ENCODE measurements at places on chromosomes 4 and X. TPM values are rescaled to one million over a fixed set of nuclear protein-coding genes. Genes with fewer than 3 reads are reported as not detected.

DNA sequence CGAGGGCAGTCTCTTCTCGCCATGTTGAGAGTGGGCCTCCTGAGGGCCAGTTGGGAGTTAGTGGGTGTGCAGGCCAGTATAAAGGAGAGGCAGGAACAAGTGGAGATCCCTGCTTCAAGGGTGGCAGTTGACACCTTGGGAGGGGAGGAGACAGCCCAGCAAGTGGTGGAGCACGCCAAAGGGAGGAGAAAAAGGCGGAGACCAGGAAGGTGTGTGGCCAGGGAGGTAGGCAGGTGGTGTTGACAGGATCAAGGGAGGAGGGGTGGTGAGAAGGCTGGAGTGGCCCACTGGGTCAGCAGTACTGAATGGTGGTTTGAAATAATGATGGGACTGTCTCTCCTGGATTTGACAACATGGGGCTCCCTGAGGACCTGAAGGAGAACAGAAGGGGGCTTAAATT lies 32.6 kb downstream of the ZNF185 start:
- no peak for DNase-seq

- no peak for DNase-seq
Measured at GRCh38 chr4:6556263-6556662, 18.7 kb upstream of the MAN2B2 start.

- no peak for DNase-seq
Measured at GRCh38 chr4:72945719-72946336, 123.7 kb downstream of the COX18 start.

- DNase-seq: no peak
Measured at GRCh38 chrX:120570011-120570600, 9.3 kb upstream of the CUL4B start.

- DNase-seq: no peak
Measured at GRCh38 chr4:135418353-135418752, 1216.8 kb upstream of the PABPC4L start.

Gene EDA2R
- total RNA-seq: 1.8 TPM

DNA sequence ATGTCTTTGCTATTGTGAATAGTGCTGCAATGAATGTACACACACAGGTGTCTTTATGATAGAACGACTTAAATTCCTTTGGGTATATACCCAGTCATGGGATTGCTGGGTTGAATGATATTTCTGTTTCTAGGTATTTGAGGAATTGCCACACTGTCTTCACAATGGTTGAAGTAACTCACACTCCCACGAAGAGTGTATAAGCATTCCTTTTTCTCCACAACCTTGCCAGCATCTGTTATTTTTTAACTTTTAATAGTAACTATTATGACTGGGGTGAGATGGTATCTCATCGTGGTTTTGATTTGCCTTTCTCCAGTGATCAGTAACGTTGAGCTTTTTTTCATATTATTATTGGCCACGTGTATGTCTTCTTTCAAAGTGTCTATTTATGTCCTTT lies 17.6 kb upstream of the DCUN1D4 start:
- no peak for DNase-seq

Gene RGN
- total RNA-seq: 7.0 TPM

DNA sequence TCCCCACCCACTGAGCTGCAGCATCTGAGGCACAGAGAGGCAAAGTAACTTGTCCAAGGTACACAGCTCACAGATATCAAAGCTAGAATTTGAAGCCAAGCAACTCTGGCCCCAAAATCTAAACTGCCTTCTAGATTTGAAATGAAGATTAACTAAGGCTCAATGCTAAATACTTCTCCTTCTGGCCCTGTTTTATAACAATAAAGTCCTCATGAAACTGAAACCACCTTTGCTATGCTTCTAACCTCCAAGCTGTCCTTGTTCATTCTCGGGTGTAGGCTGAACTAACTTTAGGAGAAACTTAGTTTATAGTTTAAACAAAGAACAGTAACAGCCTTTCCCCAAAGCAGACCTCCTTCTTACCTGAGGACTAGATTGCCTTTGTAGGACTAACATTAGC lies 93.6 kb downstream of the DCTD start:
- no peak for DNase-seq

DNA sequence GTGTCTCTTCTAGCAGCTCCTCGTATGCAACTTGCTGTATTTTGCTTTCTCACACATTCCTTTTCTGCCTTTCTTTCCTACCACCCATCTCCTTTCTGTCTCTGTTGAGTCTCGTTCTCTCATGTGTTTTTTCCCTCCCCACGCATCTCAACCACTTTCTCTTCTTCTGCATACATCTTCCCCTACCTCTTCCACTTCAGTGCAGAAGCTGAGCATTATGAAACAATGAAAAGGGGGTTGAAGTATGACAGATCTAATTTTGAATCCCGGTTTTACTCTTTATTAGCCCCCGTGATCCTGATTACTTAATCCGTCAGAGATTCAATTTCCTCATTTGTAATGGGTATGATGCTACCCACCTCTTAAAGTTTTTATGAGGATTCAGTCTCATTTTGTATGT lies 7.3 kb downstream of the FAM241A start:
- DNase-seq: no peak

DNA sequence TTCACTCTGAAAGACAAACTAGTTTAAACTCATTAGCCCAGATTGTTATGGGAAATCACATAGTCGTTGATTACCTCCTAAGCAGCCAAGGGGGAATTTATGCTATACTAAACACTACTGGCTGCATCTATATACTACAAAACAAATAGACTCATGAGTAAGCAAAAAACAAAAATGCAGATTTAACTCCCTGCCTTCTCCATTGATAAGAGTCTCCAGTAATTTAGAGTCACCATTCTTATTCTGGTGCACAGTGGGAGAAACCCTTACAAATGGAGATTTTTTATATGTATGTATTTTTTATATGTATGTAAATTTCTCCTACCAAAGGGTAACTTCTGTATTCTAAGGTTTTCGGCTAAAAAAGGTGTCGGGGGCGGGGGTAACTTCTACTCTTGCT lies 126.6 kb downstream of the PLS3 start:
- no peak for DNase-seq

Gene SRPK3
- 0.18 TPM for total RNA-seq

DNA sequence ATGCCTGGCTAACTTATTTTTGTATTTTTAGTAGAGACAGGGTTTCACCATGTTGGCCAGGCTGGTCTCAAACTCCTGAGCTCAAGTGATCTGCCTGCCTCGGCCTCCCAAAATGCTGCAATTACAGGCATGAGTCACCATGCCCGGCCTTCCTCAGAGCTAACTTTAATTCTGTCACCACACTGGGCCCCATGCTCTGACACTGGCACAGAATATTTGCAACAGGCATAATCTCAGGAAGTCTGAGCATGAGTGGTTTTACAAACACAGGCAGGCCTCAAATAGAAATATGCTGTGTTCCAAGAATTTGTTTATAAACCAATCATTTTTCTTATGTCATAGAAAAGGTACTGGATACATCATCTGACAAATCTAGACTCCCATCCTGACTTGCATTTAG lies 32.7 kb upstream of the FAM9C start:
- DNase-seq: no peak

GRCh38 chr4:110480031-110480549 lies 4.1 kb downstream of the ENPEP start:
- no peak for DNase-seq

Gene DHRSX
- 29.5 TPM for total RNA-seq

- DNase-seq: no peak
Measured at GRCh38 chrX:17628976-17629375, 108.3 kb upstream of the SCML1 start.

DNA sequence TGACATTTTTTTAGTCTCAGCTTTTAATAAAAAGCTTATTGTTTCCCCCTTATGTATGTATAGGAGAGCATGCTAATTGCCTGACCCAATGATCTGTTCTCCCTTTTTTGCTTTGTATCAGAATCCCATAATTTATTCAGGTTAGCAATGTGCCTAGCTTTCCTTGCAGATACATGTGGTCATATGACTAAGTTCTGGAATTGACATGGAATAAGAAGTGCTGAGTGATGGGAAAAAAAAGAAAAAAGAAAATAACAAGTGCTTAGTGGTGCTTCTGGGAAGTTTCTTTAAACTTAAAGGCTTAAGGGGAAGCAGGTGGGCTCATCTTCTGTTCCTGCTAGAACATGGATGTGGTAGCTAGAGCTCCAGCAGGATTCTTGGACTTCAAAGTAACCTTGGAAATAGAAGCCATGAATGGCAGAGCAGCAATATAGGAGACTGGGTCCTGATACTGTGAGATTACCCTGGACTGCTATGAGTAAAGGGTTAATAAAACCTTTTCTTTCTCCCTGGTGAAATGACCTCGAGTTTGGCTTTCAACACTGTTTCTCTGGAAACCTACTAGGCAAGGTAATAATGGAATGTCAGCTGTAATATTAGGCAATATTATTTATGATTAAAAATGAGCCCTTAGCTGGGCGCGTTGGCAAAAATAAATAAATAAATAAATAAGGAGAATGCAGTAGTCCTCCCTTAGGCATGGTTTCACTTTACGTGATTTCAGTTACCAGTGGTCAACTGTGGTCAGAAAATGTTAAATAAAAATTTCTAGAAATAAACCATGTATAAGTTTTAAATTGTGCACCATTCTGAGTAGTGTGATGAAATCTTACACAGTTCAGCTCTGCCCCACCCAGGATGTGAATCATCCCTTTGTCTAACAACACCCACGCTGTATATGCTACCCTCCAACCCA lies 16.7 kb upstream of the RBM41 start:
- DNase-seq: no peak

GRCh38 chr4:156948133-156948532 lies 23.5 kb downstream of the PDGFC start:
- DNase-seq: no peak

Gene MAGEE1
- 8.6 TPM for total RNA-seq

DNA sequence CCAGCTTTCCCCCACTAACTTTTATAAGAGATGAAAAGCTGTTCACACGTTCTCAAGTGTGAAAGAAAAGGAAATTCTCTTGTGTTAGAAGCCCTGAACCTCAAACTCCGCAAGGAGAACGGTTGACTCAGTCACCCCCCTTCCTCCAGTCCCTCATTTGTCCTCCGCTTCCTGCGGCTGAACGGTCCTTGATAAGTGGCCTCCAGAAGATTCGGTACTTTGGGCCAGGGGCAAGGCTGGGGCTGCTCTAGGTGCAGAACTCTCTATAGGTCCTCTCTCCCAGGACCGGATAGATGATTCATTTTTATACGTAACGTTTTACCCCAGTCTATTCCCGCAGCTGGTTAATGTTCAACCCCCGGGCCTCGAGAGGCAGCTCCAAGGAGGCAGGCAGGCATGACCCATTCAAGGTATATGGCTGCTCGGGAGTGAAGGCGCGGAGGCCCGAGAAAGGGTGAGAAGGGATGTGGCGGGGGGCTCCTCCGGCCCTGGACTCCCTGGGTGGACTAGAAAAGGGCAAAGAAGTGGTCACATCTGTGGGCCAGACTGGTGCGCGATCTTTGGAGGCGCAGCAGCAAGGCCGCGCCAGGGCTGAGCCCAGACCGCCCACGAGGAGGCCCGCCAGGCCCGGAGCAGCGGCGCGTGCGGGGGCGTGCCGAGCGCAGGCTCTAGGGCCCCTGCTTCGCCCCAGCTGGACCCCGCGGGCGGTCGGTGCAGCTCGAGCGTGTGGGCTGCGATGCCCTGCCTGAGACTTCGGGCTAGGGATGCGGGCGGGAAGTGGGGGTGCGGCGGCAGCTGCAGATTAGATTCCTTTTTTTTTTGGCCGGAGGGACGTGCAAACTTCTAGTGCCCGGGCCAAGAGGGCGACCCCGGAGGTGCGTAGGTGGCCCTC lies 11.7 kb downstream of the PITX2 start:
- no peak for DNase-seq

GRCh38 chr4:107966903-107967302 lies 22.8 kb upstream of the HADH start:
- DNase-seq: no peak

Gene STAP1
- total RNA-seq: not detected

DNA sequence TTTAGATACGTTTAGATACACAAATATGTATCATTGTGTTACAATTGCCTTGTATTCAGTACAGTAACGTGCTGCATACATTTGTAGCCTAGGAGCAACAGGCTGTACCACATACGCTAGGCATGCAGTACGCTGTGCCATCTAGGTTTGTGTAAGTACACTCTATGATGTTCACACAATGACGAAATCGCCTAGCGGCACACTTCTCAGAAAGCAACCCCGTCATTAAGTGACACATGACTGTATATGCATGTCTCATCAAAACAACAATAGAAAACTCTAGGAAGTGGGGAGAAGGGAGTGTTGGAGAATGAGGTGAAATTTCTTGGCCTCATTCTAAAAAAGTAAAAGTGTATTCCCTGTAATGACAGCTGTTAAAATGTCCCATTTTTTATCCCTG lies 32.7 kb downstream of the CCDC149 start:
- DNase-seq: no peak

Gene GIMD1
- total RNA-seq: not detected

DNA sequence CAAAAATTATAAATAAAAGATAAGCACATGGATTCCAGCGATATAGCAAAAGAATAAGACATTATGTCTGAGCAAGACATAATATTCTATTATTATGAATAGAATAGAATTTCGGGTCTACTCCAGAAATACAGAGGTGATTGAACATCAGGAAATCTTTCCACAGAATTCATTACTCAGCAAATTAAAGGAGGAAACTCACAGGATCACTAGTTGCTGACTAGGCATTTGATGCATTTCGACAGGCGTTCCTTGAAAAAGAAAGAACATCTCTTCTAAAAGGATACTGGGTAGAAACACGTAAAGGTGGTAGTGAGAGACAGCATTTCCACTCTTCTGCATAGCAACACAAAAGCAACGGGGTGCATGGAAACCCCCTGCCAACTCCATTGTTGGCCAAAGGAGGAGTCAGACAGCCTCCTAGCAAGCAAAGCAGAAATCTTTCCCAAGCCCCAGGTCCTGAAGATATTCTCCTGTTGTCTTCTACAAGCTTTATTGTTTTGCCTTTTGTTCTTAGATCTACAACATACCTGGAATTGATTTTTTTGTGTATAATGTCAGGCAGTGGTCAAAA lies 14.3 kb upstream of the PDZD4 start:
- DNase-seq: no peak

- DNase-seq: no peak
Measured at GRCh38 chr4:67584496-67584895, 26.0 kb downstream of the STAP1 start.

Gene VEGFC
- 3.0 TPM for total RNA-seq

GRCh38 chr4:8089862-8090261 lies 68.8 kb downstream of the ABLIM2 start:
- DNase-seq: no peak

Gene RWDD4
- total RNA-seq: 18.1 TPM

Measured in cerebellum (tissue), 4 donors.